ENCODE measurements at places on chromosomes 16 and 17.
A peak's percentile ranks its signal among the peaks of the same experiment; 100 is the strongest.

DNA sequence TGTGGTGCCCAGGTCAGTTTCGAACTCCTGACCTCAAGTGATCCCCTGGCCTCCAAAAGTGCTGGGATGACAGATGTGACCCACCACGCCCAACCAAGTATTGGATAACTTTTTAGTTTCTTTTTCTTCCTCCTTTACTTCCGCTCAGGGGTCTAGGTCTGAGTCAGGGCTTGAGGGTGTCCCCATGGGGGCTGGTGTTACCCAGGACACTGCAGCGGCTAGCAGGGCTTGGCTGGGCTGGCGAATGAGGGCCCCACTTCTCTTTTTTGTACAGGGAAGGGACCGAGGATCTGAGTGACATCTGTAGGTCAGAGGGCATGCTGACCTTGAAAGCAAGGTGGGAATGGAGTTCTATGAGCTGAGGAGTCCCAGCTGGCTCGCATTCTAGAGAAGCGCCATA is 24.9 kb downstream of the RAB11FIP3 start:
- no peak for DNase-seq

GRCh38 chr16:67843343-67843765 is 1.2 kb downstream of the THAP11 start:
- DNase-seq = peak; percentile 46

DNA sequence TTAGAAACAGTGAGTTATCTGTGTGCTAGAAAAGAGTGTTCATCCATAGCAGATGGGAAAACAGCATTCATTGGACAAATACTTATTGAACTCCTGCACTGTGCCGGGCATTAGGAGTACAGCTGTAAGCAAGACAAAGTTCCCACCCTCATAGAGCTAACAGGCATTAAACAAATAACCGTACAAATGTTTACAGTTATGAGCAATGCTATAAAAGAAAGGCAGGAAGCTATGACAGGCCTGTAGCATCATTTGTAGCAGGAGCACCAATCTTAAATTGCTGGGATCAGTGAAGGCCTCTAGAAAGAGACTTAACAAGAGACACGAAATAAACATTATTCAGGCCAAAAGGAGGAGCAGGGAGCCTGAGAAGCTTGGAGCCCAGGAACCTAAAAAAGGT is 15.6 kb downstream of the SDR42E1 start:
- DNase-seq = no peak

DNA sequence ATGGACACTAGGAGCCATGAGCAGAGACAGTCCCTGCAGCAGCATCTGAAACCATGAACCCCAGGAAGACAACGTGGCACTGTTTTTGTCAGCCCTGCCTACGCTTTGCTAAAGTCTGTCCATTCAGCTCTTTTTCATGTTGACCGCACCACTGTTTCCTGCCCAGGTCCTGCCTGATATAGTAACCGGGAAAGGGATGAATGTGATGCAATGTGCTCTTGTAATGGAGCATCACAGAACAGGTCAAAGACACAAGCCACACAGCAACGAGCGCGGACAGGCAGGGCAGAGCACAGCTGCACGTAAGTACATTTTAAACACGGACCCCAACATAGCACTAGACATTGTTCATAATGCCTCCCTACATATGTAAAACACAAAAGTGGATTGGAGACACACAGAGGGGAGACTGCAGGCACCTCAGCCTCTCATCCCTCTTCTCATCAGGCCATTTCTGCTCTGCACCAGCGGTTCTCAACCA is 16.9 kb upstream of the TNFRSF13B start:
- no peak for DNase-seq

- no peak for DNase-seq
Observed at GRCh38 chr16:69306031-69306430, 5.1 kb upstream of the VPS4A start.

DNA sequence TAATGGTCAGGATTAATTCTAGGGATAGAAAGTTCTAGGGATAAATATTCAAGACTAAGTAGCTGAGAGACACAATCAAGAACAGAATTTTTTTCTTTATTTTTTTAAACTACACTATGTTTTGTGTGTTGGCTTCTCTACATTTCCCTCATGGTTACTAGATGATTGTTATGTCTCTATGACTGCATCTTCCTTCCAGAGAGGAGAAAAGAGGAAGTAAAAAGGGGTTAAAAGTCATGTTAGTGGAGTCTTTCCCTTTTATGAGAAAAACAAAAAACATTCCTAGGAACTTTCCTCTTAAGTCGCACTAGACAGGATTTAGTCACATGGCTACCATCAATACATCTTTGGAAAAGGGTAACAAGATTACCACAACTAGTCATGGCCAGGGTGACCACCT is 375.0 kb downstream of the KCNJ2 start:
- no peak for DNase-seq

DNA sequence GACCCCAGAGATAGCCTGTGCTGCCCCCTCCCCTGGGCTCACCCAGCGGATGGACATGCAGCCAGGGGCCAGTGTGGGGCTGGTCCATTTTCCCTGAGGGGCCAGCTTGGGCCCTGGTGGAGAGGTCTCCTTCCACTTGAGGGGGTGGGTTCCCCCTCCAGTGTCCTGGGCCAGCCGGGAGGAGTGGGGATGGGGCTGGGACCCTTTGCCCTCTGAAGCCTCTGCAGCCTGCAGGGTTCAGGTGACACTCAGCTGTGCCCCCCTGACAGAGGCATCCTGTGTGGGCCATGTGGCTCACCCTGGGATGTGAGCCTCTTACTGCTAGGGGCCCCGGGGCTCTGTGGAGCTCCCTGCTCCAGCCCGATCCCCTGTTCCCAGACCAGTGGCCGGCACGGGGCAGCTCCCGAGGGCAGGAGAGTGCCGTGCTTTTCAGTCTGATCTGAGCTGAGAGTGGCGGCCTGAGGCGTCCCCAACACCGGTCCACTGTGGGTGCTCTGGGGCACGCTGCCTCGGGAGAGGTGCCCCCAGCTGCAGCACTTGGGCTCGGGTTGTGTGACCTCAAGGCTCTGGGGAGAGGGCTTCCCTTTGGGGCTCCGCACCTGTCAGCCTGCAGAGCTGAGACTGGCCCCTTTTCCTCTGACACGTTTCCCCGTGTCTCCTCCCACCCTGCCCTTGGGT is 439 bp upstream of the GNG13 start:
- no peak for DNase-seq

DNA sequence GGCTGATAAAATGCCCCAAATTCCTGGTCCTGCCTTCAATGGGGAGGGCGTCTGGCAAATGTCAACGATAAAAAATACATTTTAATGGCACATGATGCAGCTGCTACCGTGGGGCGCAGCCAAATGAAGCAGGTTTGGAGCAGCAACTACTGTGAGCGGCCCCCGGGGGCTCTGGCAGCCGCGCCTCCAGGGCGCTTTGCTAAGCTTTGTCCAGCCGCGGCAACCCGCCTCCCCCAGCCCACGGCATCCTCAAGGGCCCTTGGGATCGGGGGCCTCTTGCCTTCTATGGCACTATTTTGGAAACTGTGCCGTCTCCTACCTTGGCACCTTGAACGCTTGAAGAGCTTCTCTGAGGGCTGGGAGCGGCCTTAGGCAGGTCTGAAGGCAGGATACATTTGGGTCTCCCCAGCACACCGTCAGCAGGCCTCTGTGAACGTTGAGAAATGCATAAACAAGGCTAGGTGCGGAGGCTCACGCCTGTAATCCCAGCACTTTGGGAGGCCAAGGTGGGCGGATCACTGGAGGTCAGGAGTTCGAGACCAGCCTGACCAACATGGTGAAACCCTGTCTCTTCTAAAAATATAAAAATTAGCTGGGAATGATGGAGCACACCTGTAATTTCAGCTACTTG is 25.1 kb downstream of the TBX4 start:
- no peak for DNase-seq

- peak; percentile 97 for DNase-seq
Observed at GRCh38 chr17:78337244-78338109, 22.4 kb downstream of the SOCS3 start.

GRCh38 chr17:70829876-70830275 is 660.5 kb downstream of the KCNJ2 start:
- peak; percentile 33 for DNase-seq

GRCh38 chr16:84999200-84999599 is 12.1 kb downstream of the ZDHHC7 start:
- peak; percentile 36 for DNase-seq

DNA sequence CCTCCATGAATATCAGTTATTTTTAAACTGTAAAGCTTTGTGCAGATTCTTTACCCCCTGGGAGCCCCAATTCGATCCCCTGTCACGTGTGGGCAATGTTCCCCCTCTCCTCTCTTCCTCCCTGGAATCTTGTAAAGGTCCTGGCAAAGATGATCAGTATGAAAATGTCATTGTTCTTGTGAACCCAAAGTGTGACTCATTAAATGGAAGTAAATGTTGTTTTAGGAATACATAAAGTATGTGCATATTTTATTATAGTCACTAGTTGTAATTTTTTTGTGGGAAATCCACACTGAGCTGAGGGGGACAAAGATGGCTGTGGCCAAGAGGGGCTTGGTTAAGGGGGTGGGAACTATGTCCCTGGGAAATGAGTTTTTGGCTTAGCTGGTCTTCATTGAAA is 2.3 kb downstream of the CCL11 start:
- peak; percentile 54 for DNase-seq

DNA sequence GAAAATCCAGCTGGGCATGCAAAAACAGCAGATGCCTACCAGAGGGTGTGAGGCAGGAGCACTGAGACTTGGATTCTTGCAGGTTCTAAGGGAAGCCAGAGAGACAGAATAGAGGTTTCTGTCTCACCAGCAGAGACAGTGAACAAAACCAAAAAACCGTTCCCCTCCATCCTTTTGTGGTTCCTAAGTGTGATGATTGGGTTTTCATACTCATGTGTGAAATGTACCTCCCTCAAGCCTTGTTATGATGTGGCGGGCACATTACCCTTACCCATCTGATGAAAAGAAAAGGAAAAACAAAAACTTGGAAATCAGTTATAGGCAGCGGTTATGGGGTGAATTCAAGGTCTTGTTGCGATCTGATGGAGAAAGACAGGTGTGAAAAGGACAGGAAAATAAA is 172.6 kb upstream of the CDH13 start:
- DNase-seq = no peak
